ENCODE measurements at places on chromosomes 16 and 17.

GRCh38 chr16:62130101-62130500, 93.9 kb upstream of the CDH8 start:
- no peak for DNase-seq

DNA sequence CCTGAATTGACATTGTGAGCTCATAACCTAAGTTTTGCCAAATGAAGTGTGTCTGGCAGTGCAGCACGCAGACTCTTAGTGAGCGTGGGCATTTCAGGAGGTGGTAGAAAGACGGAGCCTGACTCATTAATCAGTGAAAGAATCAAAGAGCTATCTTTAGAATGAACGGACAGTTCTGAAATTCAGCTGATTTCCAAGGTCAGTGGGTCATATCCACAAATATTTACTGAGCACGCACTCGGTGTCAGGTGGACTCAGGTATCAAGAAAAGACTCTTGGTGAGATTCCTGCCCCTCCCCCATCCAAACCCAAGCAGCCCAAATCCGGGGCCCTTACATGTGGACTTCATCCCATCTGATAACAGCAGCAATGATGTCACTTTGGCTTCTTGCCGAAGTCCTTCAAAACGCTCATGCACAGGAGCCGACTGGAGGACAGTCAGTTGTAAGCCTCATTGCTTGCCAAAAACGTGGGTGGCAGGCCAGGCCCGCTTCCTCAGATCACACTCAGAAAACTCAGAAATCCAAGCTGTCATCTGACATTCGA, 185.8 kb downstream of the HS3ST3A1 start:
- DNase-seq: no peak

DNA sequence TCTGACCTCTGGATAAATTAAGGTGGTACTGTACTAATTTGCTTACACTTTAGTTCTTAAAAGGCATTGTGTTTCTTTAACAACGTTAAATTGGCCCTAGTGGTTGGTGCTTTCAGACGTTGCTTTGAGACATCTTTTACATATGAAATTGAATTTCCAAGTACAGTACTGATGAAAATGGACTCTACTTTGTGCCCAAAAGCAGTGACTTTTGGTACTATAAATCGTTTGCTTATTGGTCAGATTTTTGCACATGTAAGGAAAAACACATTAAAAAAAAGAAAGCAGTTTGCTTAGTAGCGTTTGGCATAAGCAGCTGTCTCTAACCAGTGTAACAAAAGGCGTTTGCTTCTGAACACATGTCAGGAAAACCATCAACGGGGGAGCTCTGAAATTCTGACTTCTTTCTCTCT, 139.6 kb downstream of the CDK5R1 start:
- no peak for DNase-seq

GRCh38 chr16:10314811-10315210, 71.0 kb upstream of the ATF7IP2 start:
- peak; percentile 16 for DNase-seq

DNA sequence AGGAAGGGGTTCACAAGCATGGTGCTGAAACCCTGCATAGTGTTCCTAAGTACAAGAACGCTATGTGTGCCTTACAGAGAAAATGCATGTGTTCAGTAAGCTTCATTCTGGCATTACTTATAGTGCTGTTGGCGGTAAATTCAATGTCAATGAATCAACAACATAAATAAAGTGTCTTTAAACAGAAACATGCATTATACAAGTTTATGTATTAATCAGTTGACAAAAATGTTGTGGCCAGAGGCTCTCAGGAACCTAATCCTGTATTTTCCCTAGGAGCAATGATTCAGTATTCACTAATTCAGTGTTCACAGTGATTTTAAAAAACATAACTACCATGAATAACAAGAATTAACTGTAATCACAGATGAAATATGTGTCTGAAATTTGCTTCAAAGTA, 47.1 kb upstream of the MYOCD start:
- DNase-seq: no peak

- no peak for DNase-seq
Observed at GRCh38 chr16:11109566-11109965, 146.4 kb downstream of the SOCS1 start.

GRCh38 chr16:77043076-77043475, 147.9 kb upstream of the MON1B start:
- DNase-seq: no peak

GRCh38 chr17:43338886-43339516, 59.8 kb upstream of the ARL4D start:
- no peak for DNase-seq

GRCh38 chr17:7811251-7811650, 22.8 kb upstream of the KDM6B start:
- DNase-seq: no peak

DNA sequence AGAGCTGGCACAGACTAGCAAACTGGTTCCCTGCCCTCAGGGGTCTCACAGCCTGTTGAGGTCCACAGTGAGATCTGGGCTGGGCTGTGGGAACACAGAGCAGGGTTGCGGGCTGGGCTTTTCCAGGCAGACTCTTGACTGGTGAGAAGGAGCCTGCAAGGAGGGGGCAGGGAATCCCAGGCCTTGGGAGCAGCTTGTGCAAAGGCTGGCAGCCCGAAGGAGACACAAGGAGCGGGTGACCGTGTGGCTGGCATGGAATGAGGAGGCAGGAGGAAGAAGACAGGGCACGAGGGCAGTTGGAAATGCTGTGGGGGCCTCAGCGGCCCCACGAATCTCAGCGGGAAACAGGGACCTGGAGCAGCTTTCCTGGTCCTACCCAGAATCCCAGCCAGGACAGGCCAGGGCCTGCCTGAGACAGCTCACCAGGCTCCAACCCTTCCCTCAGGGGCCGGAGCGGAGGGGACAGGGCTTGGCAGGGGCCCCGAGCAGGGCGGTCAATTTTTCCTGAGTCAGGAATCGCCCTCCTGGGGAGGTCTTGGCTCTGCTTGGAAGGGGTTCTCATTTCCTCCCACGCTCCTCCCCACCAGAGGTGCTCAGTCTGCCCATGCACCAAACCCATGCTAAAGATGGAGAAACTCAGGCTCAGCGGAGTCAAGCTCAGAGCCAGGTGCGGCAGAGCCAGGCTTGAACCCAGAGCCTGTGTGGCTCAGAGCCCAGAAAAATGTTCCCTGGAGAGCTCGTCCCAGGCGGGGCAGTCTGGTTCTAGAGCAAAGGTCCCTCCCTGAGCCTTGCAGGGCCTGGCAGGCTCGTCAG, 9.2 kb upstream of the SNN start:
- peak; percentile 42 for DNase-seq

DNA sequence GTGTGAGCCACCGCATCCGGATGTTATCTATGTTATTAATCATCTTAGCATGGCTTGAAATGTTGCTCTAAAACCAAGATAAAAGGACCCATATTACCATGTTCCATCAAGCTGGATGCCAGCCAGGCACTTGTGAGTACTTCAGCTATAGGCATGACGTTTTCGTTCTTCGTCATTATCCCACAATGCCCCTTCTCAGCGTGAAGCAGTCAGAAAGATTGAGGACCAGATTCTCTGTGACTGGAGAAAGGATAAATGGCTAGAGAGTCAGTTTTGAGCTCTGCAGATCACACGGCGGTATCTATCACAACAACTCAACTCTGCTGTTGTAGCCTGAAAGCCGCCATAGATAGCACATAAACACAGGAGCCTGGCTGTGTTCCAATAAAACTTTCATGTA, 29.8 kb upstream of the LCMT1 start:
- DNase-seq: no peak

- no peak for DNase-seq
Observed at GRCh38 chr16:85989863-85990643, 91.1 kb downstream of the IRF8 start.

- no peak for DNase-seq
Observed at GRCh38 chr17:20156196-20157000, 147.2 kb downstream of the SPECC1 start.

DNA sequence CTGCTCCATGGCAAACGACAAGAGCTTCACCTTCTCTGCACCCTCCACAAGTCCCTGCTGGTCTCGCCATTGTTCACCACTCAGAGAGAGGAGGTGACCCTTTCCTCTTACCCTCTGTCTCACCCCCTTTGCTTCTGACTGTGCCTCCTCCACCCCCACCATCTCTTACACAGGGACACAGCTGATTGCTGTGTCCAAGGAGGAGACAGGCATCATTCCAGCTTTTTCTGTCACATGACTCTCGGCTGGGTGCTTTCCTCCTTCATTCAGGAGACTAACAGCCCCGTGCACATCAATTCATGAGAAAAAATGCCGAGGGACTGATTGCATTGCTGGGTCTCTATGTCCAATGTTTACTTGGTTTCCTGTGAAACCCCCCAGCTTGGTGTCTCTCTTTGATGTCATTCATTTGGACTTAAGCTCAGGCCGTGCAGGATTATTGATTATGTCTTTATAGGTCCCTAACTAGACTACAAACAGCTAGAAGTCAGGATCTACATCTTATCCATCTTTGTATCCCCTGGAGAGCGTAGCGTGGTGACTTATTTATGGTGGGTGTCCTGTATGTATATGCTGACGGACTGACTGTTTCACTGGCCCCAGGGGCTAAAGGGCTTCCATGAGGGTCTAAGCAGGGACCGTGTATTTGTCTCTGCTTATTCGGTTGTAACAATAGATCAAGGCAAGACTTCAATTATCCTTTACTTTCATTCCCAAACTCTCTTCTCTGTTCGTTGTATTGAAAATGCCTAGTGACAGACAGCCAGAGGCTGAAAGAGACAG, 82.2 kb upstream of the CDH13 start:
- DNase-seq: no peak

DNA sequence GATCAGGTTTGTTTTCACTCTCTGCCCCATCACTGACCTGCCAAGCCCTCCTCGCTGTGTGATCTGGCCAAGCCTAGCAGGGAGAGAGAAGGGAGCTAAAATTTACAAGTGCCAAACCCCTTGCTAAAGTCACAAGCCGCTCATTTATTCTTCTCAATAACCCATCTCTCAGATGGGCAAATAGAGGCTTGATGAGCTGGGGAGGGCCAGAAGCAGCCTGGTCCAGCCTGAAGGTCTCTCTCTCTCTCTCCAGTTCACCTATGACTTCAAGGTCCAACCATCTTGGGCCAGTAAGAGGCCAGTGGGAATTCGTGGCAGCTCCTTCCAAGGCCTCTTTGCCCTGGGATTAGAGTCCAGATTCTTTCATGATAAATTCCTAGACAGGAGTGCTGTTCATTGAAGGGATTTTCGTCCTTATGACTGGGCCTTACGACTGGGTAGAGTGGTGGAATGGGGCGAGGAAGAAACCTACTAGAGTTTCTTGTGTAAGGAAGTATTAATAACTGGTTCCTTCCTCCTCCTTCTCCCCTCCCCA, 3.4 kb downstream of the CA7 start:
- DNase-seq: no peak

- DNase-seq: no peak
Observed at GRCh38 chr17:50149091-50149416, 1.4 kb downstream of the PPP1R9B start.

- no peak for DNase-seq
Observed at GRCh38 chr17:21376081-21376758, at the start of gene KCNJ12. Gene KCNJ12 (plus strand): TSS chr17:21376357. CDS start chr17:21415343, 38,986 bp downstream.

DNA sequence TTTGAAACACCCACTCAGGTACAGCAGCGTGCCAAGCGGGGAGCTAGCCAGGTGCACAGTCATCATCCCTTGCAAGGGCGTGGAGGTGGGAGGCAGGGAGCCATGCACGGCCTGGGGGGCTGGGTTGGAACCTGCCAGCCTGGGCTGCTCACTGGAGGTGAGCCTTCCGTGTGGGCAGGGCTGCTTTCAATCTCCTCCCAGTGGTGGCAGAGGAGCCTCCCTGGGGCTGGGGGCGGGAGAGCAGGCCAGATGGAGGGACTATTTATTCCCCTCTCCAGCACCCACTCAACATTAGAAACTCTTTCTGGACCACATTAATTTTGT, 90.3 kb downstream of the KATNIP start:
- DNase-seq: no peak

DNA sequence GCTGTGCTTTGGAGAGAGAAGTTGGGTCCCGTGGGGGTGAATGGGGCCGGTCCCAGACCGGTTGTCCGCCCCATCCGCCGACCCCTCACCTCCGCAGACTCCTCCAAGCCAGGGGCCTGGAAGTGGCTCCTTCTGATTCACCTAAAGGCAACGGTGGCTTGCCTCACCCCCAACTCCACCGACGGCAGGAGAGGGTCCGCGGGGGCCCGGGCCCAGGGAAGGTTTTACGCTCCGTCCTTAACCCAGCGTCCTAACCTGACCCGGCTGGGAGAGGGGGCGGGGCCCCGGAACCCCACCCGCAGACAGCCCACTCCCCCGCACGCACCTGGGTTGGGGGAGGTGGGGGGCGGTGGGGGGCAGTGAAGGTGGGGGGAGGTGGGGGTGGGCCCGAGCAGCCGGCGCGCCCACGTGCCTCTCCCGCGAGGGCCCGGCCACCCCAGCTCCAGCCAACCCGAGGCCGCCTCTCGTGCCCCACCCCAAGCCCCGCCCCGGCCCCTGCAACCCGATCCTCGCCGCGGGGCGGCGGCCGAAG, 12.7 kb upstream of the CD300A start:
- no peak for DNase-seq

DNA sequence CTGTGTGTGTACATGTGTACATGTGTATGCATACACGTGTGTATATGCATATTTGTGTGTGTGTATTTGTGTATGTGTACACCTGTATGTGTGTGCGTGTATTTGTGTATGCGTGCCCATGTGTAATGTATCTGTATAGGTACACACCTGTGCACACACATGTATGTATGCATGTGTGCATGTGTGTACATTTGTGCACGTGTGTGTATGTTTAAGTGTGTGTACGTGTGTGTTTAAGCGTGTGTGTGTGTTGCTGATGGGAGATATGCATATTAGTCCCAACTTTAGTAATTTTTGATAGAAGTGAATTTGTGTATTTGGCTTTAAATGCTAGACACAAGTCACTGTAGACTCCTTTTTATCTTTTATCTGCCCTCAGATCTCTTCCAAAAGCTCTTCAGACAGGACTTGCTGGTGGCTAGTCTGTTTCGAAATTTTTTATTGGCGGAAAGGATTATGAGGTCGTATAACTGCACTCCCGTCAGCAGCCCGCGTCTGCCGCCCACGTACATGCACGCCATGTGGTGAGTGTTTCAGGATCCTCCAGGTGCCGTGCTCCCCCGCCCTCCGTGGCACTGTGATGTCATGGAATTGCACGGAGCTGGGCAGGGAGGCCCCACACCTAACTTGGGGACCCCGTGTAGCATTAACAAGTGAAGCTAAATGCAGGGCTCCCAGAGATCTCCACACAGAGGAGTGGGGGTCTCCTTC, 168.8 kb upstream of the CHMP6 start:
- DNase-seq: no peak

- no peak for DNase-seq
Observed at GRCh38 chr17:60744355-60744966, 66.8 kb downstream of the BCAS3 start.

DNA sequence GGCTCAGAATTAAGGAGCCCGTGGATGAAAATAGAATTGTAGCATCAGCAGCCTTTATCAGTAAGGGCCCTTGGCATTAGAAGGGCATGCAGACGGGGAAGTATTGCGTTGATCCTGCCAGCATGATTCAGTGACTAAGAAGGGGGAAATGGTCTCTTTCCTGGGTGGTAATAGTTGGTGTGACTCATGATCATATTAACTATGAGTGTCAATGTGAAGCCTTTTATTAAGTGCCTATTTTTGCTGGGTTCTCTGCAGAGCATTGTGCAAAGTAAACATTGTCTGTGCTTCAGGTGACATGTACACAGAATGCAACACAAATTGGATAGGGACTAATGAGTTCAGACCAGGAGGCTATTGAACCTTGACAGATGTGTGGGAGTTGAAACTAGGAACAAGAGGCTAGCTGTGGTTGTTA, 24.5 kb downstream of the RCVRN start:
- DNase-seq: no peak
